ENCODE measurements at places on chromosomes 7 and 10.

DNA sequence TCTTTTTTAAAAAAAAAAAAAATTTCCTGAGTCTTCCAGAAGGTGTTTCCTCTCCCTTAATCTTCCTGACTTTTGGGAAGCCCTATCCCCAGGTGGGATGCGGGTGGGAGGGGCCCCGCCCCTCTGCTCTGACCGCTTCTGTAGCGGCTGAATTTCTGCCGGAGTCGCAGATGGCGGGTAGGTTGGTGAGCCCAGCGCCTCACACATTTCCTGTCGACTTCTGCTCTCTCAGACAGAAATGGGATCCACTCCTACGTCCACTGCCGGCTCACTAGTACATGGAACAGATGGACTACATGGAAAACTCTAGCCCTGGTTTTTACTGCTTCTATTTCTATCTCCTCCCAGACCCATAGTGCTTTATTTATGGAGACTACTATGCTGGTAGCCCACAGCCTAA is 90.9 kb downstream of the NEUROD6 start:
- no peak for DNase-seq

DNA sequence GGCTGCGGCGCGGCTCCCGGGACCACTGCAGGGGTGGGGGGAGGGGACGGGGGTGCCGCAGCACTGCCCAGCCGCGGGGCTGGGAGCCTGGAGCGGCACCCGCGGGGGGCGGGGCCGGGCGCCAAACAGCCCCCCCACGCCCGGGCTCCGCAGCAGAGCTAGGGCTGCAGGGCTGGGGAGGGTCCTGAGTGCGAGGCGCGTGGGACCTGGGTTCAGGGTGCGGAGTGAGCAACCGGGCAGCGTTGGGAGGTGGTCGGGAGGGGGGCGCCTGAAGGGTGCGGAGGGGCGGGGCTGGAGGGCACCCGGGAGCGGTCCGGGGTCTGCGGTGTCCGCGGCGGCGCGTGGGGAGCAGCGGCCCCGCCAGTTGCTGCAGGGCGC is 528 bp downstream of the CAMK2G start:
- no peak for DNase-seq

DNA sequence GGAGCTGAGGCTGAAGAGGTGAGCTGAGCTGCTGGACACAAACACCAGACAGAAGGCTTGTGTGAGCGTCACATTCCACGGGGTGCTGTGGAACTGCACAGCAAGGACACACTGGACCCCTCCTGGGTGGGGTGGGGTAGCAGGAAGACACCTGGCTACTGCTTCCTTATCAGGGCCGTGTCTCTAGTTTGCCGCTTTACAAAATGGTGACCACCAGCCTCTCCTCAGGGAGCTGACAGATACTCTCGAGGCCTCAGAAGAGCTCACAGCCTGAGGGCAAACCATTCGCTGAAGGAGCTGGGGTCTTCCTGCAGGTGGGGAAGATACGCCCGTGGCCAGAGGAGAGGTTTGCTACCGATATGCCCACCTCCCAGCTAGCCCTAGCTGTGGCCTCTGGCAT is 461.9 kb downstream of the PLXNA4 start:
- no peak for DNase-seq

GRCh38 chr10:10010397-10010796 is 1007.3 kb upstream of the CELF2 start:
- no peak for DNase-seq

DNA sequence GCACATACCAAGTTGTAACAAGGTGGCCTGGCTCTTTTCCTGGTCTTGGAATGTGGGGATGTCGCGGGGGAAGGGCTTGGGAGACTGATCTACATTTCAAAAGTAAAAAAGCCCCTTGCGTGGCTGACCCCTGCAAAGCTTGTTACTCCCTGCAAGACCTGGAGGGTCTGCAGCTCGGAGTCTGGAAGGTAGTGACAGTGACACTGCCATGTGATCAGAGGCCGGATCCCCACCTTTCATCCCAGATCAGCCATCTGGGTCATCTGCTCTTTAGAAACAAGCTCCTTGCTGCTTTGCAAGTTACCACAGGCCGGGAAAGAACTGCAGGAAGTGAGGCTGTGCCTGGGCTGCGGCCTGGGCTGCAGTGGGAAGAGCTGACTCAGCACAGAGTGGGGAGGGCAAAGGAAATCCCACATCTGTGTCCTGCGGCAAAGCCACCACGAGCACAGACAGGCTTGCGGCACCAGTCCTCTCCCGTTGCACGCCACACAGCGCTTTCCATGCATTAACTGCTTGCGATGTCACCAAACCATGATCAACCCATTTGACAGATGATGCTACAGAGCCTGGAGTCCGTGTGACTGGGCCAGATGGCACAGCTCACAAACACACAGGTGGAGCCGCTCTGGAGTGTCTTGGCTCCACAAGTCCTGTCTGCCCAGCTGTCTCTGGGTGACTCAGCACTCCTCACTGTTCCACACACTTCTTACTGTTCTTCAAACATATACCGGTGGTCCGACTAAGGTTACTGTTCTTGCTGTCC is 97.7 kb downstream of the SH3PXD2A start:
- peak; percentile 71 for DNase-seq
